CD4-positive, alpha-beta T cell treated with Interleukin-1 beta for 1 hour (primary cell): ENCODE measurements at places on chromosomes 2 and 18.
A peak's percentile ranks its signal among the peaks of the same experiment; 100 is the strongest.

- no peak for DNase-seq
These were observed 22.8 kb upstream of the SMAD4 start for GRCh38 chr18:51006948-51007789.

DNA sequence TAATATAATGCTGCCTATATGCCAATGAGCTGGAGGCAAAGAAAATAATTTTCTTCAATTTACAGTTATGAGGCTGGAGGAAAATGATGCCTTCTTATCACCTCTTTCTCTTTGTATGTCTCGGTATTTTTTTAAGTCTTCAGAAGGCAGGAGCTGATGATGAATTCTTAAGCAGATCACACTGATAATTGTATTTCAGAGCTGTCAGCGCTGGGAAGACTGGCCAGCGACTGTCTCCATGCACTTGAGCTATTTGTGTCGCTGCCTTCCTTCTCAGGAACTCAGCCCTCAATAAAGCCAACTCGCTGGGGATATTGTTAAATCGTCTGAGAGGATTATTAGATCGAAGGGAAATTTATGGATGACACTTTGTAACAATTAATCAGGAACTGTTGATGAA, 40.3 kb downstream of the PTGR3 start:
- DNase-seq: no peak

DNA sequence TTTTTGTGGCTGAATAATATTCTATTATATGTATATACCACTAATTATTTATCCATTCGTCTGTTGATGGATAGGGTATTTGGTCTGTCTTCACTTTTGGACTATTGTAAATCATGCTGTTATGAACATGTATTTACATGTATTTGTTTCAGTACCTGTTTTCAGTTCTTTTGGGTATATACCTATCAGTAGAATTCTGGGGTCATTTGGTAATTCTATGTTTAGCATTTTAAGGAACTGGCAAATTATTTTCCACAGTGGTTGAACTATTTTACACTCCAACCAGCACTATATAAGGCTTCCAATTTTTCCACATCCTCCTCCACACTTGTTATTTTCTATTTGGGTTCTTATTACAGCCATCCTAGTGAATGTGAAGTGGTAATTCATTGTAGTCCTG, 12.4 kb upstream of the TANK start:
- DNase-seq: no peak

DNA sequence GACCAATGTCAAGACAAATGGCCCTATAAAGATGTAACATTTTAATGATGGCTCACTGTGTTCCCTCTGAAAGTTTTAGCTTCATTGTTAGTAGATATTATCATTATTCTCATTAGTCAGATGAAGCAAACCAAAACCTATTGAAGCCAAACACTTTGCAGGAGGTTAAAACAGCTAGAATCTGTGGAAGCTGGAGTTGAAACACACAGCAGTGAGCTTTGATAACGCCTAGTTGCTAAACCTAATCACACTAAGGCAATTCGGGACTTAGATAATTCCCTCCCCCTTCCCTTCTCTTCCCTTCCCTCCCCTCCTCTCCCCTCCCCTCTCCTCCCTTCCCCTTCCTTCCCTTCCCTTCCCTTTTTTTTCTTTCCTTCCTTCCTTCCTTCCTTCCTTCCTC, 165.7 kb downstream of the TRIB2 start:
- DNase-seq: no peak

DNA sequence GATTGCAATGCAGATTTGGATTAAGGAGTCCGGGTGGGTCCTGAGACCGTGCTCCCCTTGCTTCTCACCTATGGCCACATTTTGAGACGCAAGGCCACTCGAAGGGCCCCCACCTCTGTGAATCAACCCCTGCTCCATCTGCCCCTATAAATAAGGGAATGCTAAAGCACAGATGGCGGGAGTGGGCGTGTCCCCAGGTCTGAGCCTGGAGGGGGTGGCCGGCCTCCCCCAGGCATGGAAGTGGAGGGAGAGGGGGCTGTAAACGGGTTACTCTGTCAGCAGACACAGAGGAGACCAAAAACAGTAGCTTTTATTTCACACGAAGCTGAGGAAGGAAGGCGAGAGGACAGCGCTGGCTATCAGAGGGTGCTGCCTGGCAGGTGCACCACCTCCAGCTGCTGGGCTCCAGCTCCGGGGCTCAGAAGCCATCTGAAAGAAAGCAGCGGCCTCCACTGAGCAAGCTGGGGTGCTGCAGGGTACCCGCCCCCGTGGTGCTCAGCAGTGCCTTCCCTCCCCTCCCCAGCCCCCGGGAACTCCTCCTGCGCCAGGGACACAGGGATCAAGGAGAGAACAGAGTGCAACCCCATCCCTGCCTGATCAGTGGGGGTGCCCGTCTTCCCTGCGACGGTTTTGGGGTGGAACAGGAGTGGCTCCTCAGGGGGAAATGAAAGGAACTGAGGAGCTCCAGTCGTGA, 56.7 kb upstream of the RAB6C start:
- DNase-seq: no peak

- no peak for DNase-seq
These were observed 7.7 kb upstream of the AMMECR1L start for GRCh38 chr2:127893494-127893893.

- no peak for DNase-seq
These were observed 5.1 kb upstream of the MAL start for GRCh38 chr2:95020275-95021022.

DNA sequence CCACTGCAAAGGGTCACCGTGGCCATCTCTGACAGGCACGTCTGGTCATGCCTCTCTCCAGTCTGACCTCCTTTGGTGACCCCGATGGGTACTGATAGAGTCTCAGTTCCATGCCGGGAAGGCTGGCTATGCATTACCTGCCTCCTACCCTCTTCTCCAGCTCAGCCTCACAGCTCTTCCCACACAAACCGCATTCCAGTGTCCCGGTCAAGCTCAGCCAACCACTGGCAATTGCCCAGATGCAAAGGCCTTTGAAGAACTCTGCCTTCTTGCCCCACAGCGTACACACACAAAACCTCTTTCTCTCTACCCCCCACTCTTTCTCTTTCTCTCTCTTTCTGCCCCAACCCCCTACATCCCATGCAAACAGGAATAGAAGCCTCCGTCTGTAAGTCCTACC, 37.6 kb downstream of the TMEM163 start:
- DNase-seq: no peak

DNA sequence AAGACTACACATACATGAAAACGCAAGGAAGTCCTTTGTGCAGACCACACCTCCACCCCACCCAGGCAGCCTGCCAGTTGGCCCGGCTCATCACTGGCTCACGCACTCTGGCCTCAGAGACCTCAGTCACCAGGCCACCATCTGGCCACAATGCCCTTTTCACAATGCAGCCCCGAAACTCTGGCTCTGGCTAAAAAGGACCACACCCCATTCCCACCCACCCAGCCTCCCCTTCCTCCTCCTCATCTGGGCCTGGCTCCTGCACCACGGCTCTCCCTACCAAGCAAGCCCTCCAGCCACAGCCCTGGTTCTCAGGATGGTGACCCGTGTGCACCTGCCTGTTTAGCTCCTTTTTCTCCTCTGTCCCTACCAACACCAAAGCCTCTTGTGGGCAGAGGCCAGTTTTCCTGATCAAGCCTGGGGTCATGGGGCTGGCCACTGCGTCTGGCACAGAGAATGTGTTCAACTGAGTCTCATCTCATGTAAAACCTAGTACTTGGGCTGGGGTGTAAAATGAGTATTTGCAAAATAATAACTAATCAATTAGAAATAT, 7.4 kb downstream of the HDAC4 start:
- DNase-seq: no peak

DNA sequence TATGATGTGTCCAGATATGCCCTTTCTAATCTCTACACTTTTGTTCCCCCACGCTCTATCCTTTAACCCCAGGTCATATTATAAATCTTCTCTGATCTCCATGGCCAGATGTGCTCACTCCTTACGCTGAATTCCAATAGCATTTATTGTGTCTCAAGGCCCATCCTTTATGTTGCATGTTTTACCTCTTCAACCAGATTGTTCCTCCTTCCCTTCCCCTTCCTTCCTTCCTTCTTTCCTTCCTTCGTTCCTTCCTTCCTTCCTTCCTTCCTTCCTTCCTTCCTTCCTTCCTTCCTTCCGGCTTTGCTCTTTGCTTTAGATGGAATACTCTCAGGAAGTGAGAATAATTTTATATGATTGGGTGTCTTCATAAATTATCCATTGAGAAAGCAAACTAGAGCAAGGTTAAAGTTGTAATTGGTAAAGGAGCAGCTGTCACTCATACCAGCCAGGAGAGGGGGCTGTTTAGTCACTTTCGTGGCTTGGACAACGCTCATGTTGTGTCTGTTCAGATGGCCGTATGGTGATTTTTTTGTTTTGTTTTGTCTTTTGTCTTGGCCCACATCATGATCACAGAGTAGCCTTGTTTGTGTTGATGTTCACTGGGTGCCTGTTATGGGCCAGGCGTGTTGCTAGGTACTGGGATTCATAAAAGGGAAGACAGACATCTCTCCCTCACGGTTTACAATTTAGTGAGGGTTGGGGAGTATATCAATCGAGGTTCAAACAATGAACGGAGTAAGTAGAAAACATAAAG, 68.0 kb downstream of the DAW1 start:
- DNase-seq: no peak

DNA sequence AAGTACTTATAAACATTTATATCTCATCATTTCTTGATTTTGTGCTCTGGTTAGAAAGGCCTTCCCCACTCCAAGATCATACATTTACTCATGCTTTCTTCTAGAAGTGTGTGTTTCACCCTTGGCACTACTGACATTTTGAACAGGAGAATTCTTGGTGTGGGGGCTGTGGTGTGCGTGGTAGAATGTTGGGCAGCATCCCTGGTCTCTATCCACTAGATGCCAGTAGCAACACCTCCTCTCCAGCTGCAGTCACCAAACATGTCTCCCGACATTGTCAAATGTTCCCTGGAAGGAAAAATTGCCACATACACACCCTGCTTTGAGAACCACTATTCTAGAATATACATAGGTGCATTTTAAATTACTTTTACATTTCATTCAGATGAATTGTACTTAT, 8.7 kb upstream of the TGIF1 start:
- peak; percentile 17 for DNase-seq

- DNase-seq: no peak
These were observed 32.0 kb upstream of the ACYP2 start for GRCh38 chr2:54083445-54083844.

DNA sequence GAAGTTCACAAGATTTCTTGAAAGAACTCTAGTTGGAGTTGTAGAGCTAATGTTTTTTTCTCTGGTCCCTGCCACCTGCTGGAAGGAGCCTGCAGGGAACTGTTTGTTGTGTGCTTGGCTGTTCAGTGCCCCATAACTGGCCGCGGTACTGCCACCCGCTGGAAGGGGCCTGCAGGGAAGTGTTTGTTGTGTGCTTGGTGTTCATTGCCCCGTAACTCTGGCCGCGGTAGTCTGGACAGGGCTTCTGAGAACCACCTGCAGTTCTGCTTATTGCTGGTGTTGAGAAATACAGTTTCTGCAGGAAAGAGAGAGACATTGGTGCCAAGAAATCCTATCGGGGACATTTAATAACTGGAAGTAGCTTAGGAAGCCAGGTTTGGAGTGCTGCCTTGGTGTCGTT, 58.1 kb downstream of the AGAP1 start:
- DNase-seq: no peak

- DNase-seq: no peak
These were observed 34.5 kb downstream of the STK39 start for GRCh38 chr2:168212866-168213265.

DNA sequence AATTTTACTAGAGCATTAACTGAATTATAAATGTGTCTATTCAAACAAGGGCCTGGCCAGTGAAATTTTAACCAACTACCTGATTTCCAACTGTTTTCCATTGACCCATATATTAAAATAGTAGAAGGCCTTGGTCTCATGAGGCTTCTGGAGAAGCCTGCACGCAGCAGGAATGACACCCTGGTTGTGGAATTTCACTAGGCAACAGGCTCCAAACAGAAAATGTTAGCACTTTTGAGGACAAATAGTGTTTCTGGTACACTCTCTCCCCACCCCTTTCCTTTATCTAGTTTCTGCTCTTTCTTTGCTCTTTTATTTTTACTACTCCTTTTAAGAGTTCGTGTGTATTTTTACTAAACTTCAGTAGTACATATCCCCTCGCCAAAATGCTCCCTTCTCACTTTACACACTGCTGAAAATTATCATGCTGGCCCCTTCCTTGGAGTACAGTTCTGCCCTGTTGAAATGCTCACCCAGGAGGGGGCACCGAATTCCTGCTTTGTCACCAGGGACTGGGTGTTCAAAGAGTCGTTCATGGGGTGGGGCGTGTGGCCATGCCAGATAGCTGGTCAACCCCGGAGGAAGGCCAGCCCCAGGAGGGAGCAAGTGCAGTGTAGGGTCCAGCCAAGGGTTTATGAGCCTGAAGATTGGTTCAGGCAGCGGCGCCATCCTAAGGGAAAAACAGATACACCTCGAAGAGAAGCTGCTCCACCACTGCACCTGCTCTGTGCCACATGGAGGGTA, 22.1 kb upstream of the COL6A3 start:
- no peak for DNase-seq

GRCh38 chr2:109154226-109154625, 25.2 kb downstream of the SH3RF3 start:
- no peak for DNase-seq

DNA sequence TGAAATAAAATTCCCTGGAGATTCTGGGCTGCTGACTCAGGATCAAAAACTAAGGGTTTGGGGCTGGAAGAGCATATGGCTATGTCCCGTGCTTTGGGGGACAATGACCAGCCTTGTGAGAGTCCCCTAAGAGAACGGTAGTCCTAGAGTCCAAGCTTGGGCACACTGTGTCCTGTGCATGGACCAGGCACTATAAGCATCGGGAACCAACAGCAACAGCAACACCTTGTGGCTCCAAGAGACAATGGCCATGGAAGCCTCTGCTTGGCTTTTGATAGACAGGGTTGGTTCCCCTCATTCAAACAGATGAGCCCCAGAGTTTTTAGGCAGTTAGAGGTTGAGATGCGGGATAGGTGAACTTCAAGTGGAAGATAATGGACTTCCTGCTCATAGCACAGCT, 294.4 kb upstream of the CHAC2 start:
- DNase-seq: no peak

GRCh38 chr2:218990612-218991011, 2.6 kb downstream of the CRYBA2 start:
- DNase-seq: no peak

- DNase-seq: no peak
These were observed 392.1 kb upstream of the RAB12 start for GRCh38 chr18:8217051-8217564.

DNA sequence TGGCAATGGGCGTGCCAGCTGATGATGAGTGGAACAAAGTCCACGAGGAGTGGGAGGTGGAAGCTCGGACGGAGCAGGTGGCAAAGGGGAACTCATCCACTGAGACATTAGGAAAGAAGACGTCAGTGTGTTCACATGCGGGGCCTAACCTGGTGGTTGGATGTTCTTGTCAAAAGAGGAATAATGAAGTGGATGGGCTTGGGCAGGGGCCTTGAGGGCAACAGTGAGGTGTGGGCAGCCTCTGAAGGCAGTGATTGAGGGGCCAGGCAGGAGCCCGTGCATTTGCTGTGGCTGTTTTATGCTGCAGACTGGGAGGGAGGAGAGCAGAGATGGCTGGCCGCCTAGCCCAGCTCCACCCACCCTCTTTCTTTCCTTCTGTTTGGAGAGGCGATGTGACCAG, 74.5 kb downstream of the LRRC30 start:
- DNase-seq: no peak

GRCh38 chr2:116319935-116320334, 1494.6 kb upstream of the DDX18 start:
- DNase-seq: no peak

- DNase-seq: peak; percentile 70
These were observed 173.0 kb upstream of the ALKAL2 start for GRCh38 chr2:460861-461260.
